ENCODE measurements at places on chromosomes 13 and 19.

GRCh38 chr13:104641309-104641708 is 1575.1 kb upstream of the SLC10A2 start:
- DNase-seq: no peak

DNA sequence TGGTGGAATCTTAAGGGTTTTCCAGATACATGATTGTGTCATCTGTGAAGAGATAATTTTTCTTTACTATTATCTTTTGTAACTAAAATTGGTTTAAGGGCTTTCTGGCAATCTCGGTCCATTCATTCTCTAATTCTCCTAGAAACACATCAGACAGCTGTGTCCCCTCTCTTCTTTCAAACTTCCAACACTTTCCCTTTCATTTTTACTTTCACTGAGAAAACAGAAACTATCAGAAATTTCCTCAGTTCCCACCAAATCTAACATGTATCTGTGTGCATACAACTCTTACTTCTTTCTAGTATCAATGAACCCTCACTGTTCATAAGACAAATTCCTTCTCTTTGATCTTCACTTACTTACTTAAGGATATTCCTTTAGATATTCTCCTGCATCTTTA is 40.2 kb downstream of the KCNRG start:
- DNase-seq: no peak

- no peak for DNase-seq
These were observed at the start of gene PCDH8 for GRCh38 chr13:52848455-52849195. Gene PCDH8, minus strand, starts transcription at chr13:52848640. Its CDS starts 204 bp downstream, at chr13:52848436.

DNA sequence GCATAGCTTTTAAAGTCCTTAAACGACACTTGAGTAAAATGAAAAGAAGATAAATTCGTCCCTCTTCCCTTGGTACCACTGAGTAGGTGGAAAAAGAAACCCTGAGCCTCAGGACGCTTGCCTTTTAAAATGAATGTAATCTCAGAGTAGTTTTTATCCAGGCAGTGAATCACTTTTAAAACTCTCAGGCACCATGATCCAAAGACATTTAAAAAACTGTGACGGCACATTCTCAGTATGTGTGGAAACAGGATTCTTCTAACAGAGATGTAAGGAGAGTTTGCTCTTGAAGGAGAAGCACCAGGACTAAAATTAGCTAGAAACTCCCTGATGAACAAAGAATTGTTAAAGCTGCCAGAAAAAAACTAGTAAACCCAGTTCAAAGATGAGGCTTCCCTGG is 105.7 kb upstream of the SLC15A1 start:
- no peak for DNase-seq

GRCh38 chr19:53076984-53077383 is 26.2 kb downstream of the ZNF160 start:
- no peak for DNase-seq

GRCh38 chr13:28558567-28558966 is 63.6 kb upstream of the FLT1 start:
- DNase-seq: no peak

DNA sequence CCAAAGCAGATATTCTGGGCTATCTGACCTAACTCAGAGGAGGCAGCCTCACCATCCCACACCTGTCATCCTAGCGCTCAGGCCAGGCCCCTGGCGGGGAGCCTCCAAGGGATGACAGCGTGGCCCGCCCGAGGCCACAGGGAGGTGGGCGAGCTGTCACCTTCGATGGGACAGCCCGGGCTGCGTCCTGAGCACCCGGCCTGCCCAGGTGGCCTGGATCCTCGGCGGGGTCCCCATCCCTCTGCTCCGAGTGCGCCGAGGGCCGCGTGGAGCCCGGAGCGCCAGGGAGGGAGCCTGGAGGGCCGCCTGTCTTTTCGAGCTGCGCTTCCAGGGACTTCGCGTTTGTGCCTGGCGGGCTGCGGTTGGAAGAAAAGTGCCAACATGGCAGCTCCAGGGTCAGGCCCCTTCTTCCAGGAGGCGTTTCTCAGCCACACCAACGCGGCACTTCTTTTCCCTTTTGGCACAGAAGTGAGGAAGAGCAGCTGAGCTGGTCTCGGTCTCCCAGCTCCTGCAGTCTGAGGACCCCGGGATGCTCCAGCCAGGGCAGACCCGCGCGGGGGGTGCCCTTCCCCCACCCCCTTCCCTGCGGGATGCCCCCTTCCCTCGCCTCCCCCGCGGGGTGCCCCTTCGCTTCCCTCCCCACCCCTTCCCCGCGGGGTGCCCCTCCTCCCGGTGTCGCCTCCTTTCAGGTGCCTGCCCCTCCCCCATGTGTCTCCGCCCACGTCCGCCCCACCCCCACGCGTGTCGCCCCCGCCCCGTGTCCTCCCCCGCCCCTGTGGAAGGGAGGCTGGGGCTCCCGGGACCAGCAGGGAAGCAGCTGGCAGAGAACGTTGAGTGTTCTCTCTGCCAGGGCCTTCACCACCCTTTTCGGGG is 42.3 kb downstream of the GJA3 start:
- DNase-seq: no peak

DNA sequence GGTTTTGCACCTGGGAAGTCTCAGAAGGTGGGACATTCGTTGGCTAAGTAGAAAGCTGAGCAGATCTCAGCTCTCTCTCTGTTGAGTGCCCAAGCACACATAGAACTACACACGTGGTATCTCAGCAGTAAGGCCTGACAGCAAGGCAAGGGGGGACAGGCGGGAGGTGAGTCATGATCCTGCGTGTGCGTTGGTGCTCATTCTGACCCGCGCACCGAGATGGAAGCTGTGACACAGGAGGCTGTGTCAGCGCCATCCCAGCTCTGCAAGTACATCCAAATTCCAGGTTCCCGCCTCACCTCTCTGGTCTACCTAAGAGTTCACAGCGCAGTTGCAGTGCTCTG is 135.7 kb downstream of the USP12 start:
- no peak for DNase-seq

DNA sequence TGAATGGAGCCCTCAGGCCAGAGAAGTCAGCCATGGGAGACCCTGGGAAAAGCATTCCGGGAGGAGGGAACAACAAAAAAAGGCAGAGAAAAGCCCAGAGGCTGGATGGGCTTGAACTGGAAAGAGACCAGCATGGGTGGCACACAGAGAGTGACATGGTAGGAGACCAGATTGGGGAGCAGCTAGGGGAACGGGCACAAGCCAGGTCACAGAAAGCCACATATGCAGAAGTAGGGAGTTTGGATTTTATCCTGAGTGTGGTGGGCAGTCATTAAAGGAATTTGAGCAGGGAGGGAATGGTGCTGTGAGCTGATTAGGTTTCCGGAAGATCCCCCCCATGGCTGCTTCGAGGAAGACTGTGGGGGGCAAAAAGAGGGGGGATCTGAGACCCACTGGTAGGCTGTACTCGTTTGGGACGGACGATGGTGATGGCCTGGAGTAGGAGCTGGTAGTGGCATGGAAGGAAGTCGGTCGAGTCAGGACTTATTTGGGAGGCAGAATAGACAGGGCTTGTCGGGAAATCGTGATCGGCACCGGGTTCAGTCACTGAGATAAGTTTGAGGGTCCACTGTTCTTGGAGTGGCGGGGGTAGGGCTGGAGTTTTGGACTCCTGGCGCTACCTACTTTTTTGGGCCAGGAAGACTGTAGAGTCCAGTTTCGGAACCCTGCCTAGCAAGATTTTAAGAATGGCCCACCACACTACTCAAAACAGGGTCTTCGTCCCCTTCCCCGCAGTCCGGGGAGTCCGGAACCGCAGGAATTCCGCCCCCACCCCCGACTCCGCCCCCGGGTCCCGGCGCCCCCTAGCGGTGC is 949 bp downstream of the SERTAD1 start:
- DNase-seq: no peak

- DNase-seq: no peak
These were observed 9.9 kb upstream of the CADM4 start for GRCh38 chr19:43649514-43649913.

DNA sequence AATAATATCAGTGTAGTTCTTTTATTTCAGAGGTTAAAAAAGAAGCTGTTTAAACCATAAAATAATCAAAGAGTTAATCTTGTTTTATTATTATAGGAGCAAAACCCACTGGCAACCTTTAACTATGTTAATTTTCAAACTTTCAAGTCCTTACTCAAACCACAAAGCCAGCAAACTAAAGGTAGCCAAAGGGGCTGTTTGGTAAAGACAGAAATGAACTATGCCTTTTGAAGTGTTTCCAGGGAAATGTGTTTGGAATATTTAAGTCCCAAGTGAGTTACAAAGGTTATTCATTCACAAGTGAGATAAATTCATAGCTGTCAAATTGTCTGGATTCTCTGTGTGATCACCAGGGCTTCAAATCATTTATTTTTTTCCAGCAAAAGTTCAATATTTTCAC is 264.7 kb downstream of the MZT1 start:
- DNase-seq: no peak

DNA sequence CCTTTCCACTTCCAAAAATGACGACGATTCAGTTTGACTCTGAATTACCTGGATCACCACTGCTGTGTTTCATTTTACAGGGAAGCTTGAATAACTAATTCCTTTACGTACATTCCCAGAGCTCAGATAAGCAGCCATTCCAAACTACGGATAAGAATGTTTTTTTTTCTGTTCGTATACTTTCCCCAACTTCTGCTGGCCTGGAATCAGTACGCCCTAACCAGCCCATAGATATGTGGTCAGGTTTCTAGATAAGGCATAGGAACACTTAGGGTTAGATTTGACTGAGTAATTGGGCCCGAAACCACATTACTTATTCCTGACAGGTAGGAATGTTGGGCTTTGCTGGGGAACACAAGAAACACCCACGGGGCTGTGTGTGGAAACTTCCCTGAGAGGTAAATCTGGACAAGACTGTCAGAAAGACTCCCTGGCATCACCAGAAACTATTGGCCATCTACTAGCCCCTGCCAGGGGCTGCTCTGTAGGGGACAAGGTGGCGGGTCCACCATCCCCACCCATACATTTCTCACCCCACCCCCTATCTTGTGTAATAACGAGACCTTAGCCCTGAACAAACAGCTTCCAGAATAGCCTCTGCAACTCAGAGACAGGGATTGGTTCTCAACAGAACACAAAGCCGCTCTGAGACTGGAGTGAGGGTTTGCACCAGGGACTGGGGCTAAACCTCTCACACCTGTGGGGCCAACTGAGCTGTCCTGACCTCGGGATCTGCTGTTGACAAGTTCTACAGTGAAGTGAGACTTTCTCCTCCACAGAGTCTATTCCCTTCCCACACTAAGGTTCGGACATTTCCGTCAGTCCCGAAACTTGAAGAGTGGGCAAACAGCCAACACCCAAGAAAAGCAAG is 15.6 kb downstream of the RHPN2 start:
- no peak for DNase-seq

DNA sequence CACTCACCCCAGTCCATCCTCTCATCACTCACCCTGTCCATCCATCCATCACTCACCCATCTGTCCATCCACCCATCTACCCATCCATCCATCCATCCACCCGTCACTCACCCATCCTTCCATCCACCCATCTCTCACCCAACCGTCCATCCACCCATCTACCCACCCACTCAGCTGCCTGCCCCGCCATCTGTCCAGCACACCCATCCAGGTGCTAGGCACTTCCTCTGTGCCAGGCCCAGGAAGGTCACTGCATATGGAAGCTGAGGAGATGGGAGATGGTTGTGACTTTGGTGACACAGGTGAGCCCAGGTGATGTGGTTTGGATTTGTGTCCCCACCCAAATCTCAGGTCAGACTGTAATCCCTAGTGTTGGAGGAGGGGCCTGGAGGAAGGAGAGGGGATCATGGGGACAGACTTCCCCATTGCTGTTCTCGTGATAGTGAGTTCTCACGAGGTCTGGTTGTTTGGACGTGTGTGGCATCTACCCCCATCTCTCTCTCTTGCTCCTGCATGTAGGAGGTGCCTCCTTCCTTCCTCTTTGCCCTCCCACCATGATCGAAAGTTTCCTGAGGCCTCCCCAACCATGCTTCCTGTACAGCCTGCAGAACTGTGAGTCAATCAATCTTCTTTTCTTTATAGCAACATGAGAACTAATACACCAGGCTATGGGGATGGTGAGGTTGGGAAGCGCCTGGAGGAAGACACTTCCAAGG is 15.9 kb upstream of the C13orf46 start:
- no peak for DNase-seq

DNA sequence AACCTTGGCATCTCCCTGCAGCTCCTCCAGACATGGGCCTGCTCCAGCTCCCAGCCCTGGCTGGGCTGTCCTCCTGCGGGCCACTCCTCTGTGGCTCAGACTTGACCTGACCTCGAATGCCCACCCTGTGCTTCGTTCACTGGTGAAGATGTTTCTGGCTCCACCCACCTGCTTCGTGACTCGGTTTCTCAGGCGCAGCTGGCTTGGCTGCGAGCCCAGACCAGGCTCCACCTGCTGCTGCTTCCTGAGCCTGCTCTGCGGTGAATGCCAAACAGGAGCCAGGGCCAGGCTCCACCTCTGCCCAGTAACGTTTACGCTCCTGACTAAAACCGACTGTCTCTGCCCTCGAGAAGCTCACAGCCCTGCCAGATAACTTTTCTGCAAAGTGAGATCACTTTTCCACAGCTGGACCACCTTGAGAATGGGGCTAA is 8.9 kb upstream of the RSPH6A start:
- no peak for DNase-seq

- DNase-seq: no peak
These were observed 49.7 kb downstream of the CRTC1 start for GRCh38 chr19:18733196-18733647.

GRCh38 chr19:6000228-6000847 is 22.4 kb upstream of the RANBP3 start:
- no peak for DNase-seq

- DNase-seq: no peak
These were observed 201.7 kb upstream of the UBL3 start for GRCh38 chr13:30052120-30052519.

- DNase-seq: no peak
These were observed 23.3 kb upstream of the KCTD4 start for GRCh38 chr13:45224176-45224575.

DNA sequence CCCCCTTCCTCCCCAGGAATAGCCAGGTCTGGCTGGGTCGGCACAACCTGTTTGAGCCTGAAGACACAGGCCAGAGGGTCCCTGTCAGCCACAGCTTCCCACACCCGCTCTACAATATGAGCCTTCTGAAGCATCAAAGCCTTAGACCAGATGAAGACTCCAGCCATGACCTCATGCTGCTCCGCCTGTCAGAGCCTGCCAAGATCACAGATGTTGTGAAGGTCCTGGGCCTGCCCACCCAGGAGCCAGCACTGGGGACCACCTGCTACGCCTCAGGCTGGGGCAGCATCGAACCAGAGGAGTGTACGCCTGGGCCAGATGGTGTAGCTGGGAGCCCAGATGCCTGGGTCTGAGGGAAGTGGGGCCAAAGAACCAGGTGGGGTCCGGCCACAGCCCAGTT is 3.2 kb downstream of the KLK2 start:
- no peak for DNase-seq

- DNase-seq: no peak
These were observed 59.3 kb downstream of the ATP11A start for GRCh38 chr13:112748947-112749735.

DNA sequence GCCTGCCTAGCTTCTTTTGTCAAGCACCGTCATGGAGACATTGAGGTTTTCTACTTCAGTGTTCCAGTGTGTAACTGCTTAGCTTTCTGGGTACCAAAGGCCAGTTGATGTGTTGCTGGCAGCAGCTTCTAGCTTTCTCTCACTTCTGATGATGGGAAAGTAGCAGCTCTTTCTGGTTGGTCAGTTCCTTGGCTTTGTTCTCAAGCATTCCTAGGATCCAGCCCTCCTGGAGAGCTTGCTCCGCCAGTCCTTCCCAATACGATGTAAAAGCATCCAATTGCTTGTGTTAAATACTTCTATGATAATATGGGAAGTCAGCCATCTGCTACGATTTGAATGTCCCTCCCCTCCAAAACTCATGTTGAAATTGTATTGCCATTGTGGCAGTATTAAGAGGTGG is 182.8 kb downstream of the UGGT2 start:
- no peak for DNase-seq
